ENCODE measurements at places on chromosomes 1 and 21.

DNA sequence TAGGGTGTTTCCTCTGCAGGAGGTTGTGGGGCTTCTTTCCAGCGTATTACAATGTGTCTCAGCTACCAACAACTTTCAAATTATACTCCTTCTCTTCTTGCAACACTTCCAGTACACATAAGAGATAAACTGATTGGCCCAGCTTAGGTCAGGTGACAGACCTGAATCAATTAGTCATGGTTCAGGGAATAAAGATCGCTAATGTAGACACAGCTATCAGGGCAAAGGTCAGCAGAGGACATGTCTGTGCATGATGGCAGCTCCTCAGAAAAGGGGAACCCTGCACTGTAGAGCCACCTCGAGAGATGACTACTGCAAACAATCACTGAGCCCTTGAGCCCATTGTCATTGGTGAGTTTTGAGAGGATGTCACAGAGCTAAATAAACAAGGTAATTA is 36.8 kb upstream of the PKN2 start:
- DNase-seq, result no peak

DNA sequence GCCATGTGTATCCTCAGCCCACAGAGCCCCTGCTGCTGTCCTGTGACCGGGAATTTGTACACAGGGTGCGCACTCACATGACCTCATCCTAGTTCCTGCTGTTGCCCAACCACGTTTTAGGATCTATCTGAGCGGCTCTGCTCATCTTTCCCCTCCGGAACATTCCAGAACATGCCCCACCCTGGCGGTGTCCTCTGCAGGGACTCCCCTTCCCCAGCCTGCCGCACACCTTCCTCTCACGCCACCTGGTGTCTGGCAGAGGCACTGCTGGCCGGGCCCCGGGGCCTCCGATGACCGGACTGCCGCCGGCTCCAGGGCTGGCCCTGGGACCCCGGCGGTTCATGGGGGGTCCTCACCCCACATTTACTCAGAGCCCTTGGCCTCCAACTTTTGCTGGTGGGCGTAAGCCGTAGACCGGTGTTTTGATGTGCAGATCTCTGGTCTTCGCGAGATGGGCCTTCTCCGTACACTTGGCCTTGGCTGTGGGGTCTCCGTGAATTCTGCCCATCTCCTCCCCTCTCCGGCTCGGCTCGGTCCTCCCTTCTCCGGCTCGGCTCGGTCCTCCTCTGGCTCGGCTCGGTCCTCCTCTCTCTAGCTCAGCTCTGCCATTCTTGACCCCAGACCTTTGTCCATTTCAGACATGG is 29.5 kb downstream of the ARHGEF16 start:
- peak; percentile 57 for DNase-seq

DNA sequence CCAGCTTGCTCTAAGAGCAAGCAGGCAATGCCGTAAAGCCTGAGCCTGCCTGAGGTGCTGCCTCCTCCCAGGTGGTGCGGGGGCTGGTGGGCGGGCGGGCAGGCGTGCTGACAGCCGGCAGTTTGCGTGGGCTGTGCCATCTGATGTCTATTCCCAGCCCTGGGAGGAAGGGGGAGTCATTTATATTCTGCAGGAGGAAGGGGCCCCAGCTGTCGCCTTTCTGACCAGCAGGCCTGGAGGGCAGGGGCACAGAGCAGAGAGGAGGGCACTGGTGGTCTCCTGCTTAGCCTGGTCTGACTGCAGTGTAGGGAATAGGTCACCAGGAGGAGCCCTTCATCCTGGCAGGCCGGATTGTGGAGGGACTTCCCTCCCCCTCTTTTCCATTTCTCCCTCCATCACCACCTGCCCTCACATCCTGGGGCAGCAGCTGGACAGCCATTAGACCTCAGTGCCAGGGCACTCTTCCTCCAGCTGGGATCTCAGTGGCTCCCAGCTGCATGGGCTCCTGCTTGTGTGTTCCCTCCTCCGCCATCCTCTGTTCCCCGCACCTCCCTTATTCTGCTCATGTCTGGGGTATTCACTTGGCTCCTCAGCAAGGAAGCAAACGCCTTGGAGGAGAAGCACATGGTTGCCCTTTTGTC is 4.4 kb downstream of the CYB561D1 start:
- DNase-seq, result peak; percentile 47

GRCh38 chr21:45260191-45260825 is 27.4 kb downstream of the POFUT2 start:
- DNase-seq, result peak; percentile 2

DNA sequence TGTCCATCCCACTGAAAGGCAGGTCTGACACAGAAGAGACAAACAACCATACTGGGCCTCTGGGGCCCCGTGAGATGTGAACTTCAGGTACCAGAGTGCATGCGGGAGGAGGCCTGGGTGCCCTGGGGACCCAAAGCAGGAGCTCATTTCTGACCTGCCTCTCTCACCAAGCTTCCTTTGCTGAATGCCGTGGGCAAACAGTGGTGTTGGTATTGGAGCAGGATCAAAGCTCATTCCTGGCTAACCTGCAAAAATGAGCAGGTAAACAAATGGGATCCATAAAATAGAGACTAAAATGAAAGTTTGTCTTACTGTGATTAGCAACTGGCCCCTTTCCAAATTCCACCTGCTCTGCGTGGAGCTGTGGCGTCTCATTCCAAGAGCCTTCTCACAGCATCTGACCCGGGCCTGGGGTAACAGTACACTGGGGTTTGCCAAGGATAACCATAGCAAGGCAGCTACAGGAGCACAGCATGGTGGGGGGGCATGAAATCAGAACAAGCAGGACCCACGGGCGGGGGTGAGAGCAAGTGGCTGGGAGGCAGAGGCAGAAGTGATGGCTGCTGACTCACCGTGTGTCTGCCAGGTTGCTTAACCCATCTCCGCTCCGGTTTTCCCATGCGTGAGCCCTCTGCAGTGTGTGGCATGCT is 103.6 kb downstream of the KIF26B start:
- peak; percentile 79 for DNase-seq

- DNase-seq, result no peak
Measured at GRCh38 chr1:193806079-193807048, 620.0 kb upstream of the B3GALT2 start.

GRCh38 chr1:58762806-58763205 is 21.0 kb downstream of the JUN start:
- DNase-seq, result peak; percentile 74

DNA sequence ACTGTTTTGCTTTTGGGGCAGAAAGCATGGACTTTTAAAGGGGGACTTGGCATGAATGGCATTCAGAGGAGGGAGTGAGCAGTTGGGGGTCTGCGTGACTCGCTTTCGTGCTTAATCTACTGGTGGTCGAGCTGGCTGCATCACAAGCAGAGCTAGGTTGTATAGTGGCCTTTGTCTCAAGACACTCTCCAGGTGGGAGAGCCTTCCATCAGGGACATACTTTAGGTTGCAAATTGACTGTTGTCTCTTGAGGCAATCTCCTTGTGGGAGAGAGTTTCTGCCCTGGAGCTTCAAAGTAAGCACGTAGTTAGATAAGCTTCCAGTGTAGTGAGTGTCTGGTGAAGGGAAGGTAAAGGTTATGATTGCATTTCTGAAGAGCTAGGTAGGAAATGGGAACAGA is 93.9 kb downstream of the C1orf21 start:
- DNase-seq, result no peak

DNA sequence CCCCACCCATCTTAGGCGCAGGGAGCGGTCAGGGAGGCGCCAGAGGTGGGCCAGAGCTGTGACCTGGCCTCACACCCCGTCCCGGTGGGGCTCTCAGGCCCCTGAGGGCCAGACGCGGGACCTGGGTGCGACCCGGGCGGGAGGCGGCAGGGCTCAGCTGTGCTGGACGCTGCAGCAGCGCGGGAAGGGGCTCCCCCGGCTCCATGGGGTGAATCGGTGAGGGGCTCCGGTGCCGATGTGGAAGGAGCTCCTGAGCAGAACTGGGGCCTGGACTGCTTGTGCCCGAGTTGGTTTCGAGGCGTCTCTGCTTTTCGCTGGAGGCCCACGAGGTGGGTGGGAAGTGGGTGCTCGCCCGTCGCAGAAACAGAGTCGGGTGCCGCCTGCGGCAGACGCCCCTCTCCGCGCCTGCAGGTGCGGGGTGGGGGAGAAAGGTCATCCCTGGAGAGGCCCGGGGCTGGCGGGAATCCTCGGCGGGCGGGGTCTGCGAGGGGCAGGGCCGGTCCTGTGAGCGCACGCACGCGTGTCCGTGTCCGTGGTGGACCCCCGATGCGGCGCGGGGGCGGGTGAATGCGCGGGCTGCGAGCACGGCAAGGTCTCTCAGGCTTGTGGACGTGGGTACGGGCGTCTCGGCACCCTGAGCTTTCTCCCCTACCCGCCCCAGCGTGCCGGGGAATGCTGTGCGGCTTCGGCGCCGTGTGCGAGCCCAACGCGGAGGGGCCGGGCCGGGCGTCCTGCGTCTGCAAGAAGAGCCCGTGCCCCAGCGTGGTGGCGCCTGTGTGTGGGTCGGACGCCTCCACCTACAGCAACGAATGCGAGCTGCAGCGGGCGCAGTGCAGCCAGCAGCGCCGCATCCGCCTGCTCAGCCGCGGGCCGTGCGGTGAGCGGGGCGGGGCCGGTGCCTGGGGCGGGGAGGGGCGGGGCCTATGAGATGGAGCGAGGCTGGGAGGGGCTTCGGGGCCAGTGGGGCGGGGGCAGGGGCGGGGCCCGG is 20.4 kb downstream of the AGRN start:
- DNase-seq, result peak; percentile 96

GRCh38 chr1:55337801-55338447 is 122.8 kb upstream of the USP24 start:
- peak; percentile 64 for DNase-seq

- no peak for DNase-seq
Measured at GRCh38 chr21:24183077-24183476, 1424.2 kb downstream of the MRPL39 start.

DNA sequence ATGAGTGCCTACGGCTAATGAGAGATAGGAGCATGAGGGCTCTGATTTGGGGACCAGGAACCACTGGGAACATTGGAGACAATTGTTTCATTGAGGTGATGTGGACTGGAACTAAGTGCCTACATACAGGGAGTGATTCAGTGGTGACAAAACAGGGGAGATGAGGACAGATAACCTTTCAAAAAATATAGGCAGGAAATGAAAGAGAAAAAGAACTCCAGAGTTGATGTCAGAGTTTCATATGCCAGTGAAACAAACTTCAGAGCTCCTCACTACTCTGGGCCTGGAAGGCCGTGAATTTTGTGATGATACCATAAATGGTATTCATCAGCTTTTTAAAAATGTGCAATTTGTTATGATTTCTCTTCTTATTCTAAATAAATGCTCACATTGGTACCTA is 39.3 kb downstream of the FASLG start:
- peak; percentile 11 for DNase-seq

GRCh38 chr1:236154671-236155398 is 12.5 kb downstream of the GPR137B start:
- DNase-seq, result no peak

DNA sequence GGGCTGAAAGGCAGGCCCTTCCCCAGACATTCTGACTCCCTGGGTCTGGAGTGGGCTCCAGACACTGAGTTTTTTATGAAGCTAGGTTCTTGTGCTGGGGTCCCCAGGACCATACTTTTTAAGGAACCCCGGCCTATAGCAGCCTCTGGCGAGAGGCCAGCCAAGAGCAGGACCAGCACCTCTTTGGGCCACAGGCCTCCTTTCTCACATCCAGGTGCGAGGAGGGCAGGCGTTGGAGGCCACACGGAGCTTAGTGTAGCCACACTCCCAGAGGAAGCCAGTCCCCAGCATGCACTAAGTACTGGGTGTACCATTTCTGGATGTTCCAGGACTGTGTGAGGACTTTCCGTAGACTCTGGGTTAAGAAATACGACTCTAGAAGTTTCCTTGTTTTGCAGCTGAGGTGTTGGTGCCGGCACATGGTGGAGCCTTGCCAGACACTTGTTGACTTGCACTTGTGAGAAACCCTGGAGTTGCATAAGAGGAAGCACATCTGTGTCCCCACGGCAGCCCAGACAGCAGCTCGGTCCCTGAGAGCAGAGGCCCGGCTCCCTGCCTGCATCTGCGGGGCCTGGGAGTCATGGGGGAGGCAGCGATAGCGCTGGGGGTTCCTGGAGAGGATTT is 122.2 kb upstream of the VAMP3 start:
- DNase-seq, result no peak

DNA sequence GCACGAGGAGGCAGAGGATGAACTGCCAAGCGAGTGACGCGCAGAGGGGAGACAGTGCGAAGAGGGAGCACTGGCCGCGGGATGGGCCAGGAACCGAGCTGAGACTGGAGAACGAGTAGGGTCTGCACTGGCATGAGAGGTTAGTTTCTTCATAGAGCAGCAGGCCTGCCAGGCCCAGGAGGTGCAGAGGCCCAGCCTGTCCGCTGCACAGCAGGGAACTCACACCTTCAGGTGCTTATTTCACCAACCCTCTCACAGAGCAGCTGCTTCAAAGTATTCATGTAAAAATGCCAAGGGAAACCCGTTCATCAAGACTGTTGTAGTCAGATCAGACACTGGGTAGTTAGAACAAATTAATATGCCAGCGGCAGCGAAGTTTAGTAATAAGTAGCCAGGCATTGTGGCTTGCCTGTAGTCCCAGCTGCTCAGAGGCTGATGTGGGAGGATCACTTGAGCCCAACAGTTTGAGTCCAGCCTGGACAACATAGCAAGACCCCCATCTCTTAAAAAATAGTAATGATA is 144.5 kb downstream of the SLC45A1 start:
- DNase-seq, result no peak

DNA sequence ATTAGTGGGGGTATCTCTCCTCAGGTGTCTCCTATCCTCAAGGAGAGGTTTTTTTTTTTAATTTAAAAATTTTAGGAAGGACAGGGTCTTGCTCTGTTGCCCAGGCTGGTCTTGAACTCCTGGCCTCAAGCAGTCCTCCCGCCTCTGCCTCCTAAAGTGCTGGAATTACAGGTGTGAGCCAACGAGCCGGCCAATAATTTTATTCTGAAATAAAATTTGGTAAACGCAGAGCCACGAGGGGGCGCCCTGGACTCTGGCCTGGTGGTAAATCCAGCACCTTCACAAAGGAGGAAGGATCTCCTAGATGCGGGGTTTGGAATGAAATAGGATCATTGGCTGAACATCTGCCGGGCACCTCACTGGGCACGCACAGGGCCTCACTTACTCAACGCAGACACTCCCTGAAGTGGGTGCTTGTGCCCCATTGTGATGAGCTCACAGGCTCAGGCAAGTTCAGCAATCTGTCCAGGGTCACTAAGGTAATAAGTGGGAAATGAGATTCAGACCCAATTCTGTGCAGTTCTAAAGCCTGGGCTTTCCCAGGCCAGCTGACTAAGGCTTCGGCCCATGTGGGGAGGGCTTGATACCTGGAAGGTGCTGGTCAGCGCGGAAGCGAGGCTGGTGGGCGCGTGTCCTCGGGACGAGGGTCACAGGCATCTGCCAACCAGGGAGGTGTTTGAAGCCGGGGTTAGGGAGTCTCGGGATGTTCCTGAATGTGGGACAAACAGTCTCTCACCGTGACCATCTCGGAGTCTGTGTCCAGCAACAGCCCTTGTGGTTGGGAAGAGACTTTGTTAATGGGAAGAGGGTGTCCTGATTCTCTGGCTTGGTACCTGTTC is 32.7 kb upstream of the ETV3 start:
- DNase-seq, result peak; percentile 53

- DNase-seq, result no peak
Measured at GRCh38 chr1:205652984-205653383, 21.2 kb upstream of the ELK4 start.

- DNase-seq, result no peak
Measured at GRCh38 chr1:219467524-219467923, 145.4 kb downstream of the ZC3H11B start.

- no peak for DNase-seq
Measured at GRCh38 chr1:16630661-16631247, 17.4 kb upstream of the NBPF1 start.

- peak; percentile 14 for DNase-seq
Measured at GRCh38 chr1:226223157-226223785, at the start of gene MIXL1. Gene MIXL1, plus strand, starts transcription at chr1:226223664. Its CDS starts 18 bp downstream, at chr1:226223682.

GRCh38 chr1:245327842-245328241 is 173.1 kb downstream of the KIF26B start:
- no peak for DNase-seq

All from Daoy (cell line).